ENCODE measurements at places on chromosomes 7 and 10.

- DNase-seq = peak; percentile 60
These were observed 161.0 kb downstream of the HGF start for GRCh38 chr7:81608748-81609382.

GRCh38 chr10:44854693-44855350, 56.3 kb upstream of the TMEM72 start:
- DNase-seq = peak; percentile 49

DNA sequence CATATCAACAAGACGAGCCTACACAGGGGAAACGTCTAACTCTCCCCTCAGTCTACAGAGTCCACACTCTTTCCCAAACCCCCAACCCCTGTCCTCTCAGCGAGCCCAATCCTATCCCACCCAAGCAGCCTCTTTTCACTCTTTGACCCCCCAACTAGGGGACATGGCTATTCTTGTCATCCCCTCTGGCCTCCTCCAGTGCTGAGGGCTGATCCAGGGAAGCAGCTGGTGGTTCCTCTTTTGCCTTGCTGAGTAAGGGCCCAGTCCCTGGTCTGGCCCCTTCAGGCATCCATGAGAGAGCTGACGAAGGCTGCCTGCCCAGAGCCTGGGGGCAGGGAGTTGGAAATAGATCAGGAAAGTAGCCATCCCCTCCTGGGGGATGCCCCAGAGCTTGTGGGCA, 6.4 kb downstream of the NOBOX start:
- DNase-seq = no peak

GRCh38 chr7:50449881-50450589, at the start of gene FIGNL1:
FIGNL1 (minus strand) TSS chr7:50450350; CDS start chr7:50447287, 3,063 bp downstream.
- DNase-seq = peak; percentile 76

DNA sequence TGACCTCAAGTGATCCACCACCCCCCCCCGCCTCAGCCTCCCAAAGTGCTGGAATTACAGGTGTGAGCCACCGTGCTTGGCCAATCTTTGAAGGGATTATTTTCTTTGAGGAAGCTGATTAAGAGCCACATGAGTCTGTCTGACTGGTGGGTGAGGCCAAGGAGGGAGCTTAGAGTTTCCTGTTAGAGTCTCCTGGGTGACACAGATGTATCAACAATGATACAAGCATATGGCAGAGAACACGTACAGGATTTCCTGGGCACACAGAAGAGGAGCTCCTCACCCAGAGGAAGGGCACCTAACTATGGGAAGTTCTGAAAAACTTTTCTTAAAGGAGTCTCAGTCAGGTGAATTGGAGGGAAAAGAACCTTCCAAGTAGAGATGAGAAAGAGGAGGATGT, 69.4 kb downstream of the GOLGA7B start:
- no peak for DNase-seq

DNA sequence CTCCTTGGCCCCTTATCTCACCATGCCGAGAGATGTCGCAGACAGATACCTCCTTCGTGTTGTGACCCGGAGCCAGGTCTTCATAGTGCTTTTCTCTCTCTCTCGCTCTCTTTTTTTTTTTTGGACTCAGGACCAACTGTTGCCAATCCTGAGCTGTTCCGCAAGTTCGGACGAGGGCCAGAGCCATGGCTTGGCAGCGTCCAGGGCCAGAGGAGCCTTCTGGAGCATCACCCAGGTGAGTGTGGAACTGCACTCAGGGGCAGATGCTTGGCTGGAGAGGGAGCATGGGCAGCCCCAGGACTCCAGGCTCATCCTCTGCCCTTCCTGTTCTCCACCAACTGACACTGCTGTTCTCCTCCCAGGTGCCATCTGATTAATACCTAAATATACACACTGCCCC, 7.8 kb downstream of the ZNF862 start:
- no peak for DNase-seq

All from fibroblast of lung (primary cell).